ENCODE measurements at places on chromosomes 7 and 10.

- DNase-seq: no peak
Observed at GRCh38 chr10:110691139-110691538, 47.0 kb downstream of the RBM20 start.

DNA sequence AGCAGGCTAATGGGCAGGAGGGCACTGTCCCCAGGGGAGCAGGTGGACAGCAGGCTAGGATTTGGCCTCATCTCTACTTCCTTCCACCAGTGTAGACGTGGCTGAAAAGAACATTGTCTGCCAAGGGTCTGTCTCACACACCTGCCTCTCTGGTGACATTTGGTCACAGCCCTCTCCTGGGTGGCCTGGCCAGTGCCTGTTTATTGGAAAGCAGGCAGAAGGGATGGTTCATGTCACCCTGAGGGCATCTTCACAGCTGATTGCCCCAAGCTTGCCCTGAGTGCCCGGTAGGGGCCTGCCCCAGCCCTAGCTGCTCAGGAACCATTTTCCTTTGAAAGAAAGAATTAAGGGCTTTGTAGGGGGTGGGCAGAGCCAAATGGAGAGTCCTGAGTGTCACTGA is 138.7 kb downstream of the C10orf105 start:
- DNase-seq: no peak

- DNase-seq: no peak
Observed at GRCh38 chr7:110309941-110310340, 781.0 kb upstream of the LRRN3 start.

GRCh38 chr10:74589226-74589673 is 237.2 kb upstream of the KAT6B start:
- peak; percentile 60 for DNase-seq

GRCh38 chr7:36736899-36737211 is 12.6 kb upstream of the AOAH start:
- DNase-seq: no peak

Measured in stimulated activated CD4-positive, alpha-beta T cell treated with anti-CD3 and anti-CD28 coated beads, Interleukin-15, amount 100 ng/mL, for 1 hour (primary cell).